ENCODE measurements at places on chromosomes 2 and 18.
A peak's percentile ranks its signal among the peaks of the same experiment; 100 is the strongest.

- no peak for DNase-seq
These were observed 2.8 kb upstream of the SGO2 start for GRCh38 chr2:200523158-200523557.

- no peak for DNase-seq
These were observed 14.1 kb downstream of the NMS start for GRCh38 chr2:100484390-100484789.

GRCh38 chr2:79437433-79438267 is 75.2 kb upstream of the CTNNA2 start:
- no peak for DNase-seq

GRCh38 chr18:75210274-75211001 is at the start of gene TSHZ1:
TSS of gene TSHZ1 (plus strand) at chr18:75210797. CDS start at chr18:75211877, 1,080 bp downstream.
- DNase-seq: no peak

GRCh38 chr2:129548880-129549279 is 430.6 kb upstream of the RAB6C start:
- no peak for DNase-seq

DNA sequence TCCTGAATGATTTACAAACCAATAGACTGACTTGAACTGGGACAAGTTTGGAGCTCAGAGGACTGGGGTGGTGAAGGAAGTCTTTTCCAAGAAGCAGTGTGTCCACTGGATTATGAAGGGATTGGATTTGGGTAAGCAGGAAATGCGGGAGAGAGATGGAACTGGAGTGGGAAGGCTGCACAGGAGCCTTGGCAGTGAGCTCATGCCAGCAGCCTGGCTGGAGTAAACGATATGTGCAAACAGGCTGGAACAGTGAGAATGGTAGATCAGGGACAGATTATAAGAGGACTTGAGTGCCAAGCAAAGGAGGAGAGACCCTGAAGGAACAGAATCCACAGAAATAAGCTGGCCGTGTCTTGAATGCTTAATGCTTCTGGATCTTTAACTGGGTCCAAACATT is 121.9 kb upstream of the GATA6 start:
- no peak for DNase-seq

DNA sequence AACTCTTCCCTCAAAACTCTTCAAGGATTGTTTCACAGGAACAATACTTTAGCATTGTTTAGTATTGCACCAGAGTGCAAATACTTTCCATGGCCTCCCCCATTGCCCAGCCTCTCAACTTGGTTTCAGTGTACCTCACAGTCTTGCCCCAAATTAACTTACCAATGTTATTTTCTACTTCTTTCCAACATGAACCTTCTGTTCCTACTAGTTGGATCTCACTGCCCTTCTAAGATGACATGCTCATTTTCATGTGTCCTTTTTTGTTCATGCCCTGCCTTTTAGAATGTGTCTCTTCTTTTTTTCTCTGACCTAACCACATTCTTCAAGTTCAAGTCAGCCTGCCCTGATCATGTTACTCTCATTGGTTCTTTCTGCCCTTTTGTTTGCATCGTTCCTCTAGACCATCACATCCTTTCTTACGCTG is 4.1 kb downstream of the SPATS2L start:
- DNase-seq: no peak

GRCh38 chr18:28766721-28767120 is 589.8 kb upstream of the CDH2 start:
- no peak for DNase-seq

DNA sequence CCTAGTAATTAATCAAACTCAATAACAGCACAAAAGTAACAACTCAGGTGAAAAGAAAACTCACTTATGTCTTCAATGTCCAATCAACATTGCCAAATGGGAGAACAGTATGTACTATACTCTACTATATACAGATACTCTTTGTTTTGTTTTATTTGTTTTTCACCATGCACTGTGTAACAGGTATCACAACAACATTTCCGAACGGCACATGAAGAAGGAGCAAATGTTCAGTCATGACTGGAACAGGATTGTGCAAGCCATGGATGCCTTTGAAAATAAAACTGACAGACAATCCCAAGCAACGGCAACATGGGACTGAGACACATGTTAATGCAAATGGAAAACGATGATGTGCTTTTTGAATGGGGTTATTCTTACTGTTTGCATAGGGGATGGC is 334.9 kb upstream of the THUMPD2 start:
- no peak for DNase-seq

DNA sequence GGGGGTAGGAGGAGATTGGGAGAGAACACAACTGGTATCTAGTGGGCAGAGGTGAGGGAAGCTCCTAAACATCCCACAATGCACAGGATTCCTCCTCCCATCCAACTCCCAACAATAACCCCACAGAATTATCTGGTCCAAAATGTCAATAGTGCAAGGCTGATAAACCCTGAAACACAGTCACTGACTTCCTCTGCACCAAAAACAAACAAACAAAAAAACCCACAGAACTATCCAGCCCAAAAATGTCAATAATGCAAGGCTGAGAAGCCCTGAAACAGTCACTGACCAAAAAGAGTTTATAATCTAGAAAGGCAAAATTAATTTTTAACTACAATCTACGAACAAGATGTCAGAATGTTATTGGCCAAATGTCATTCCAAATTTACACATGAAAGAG is 9.8 kb downstream of the TMX3 start:
- no peak for DNase-seq

- DNase-seq: peak; percentile 49
These were observed at the start of gene B4GALT6 for GRCh38 chr18:31684279-31685096. TSS of gene B4GALT6 (minus strand) at chr18:31684581. CDS start at chr18:31684426, 155 bp downstream.

DNA sequence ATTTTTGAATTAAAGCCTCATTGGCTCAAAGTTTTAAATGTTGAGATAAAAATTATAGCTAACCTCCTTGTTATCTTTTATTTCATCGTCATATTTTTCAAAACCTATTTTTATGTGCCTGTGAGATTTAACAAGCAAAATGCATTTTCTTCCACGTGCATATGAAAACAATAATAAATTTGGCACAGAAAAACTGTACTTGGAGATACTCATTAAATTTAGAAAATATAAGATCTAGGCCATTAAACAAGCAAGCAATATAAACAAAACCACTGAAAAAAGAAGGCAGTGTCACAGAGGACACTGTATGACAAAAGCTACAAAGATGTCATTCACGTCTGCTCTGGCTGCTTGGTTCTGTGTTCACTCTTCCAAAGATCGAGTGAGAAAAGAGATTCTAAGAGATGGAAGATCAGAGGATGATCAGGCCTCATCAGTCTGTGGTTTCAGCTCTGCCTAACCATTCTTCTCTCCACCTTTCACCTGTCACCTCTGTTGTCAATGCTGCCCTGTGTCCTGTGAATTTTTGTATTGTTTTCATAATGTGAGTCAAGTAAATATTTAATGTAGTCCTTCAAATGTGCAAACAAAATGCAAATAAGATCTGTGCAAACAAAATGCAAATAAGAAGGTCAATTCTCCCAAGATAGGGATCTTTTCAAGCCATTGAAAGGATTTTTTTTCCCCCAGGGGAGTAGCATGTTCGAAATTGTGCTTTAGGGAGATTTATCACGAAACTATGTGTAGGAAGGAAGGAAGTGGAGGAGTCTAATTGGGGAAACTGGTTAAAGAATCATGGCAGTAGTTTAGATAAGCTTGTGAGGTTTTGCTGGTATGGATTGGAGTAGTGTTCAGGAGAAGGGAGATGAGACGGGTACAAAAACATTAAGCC is 138.7 kb upstream of the RBMS1 start:
- DNase-seq: no peak

- DNase-seq: no peak
These were observed 499 bp upstream of the LMAN1 start for GRCh38 chr18:59359576-59359952.

GRCh38 chr2:159144776-159145614 is 141.5 kb downstream of the WDSUB1 start:
- DNase-seq: no peak

DNA sequence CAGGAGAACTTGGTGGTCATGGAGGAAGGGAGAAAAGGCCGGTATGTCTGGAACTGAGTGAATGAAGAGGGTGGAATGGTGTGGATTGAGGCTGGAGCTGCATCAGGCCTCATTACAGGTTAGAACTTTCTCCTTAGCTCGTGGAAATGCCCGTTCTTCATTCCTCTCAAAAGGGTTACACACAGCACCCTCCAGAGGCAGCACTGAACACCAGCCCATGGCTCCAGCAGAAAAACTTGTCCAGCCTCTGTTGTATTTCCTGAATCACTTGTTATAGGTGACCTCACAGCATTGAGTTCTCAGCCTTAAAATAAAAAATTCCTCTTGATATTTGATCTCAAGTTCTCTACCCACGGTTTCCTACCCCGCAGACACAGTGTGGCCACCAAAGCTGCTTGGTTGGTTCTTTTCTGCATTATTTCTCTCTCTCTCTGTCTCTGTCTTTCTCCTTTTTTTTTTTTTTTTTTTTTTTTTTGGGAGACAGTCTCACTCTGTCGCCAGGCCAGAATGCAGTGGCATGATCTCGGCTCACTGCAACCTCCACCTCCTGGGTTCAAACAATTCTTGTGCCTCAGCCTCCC is 89.6 kb downstream of the ITGB1BP1 start:
- DNase-seq: peak; percentile 70

DNA sequence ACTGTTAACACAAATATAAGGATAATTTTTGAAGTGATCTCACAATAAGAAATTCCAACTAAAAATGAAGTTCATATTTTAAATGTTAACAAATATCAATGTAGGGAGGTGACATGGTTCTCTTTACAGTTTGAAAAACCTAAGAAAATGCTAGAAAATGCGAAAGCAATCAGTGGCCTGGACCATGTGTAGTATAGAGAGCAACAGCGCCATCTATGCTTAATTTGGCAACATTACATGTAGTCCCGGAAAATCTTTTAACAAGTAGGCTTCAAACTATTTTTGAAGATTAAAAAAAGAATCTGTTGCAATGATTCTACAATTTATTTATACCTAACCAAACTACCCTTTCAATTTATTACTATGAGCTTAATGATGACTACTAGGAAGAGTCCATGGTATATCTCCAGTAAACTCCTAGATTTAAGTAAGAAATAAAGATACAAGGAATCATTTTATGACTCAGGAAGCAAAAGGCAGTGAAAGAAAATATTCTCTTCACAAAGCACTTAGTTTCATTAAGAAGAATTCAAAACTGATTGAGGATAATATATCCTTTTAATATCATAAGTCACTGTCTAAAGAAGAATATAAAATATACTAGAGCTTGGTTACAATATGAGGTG is 33.3 kb downstream of the NDUFA10 start:
- DNase-seq: no peak

- DNase-seq: no peak
These were observed 35.5 kb upstream of the SPTBN1 start for GRCh38 chr2:54420524-54421172.

GRCh38 chr2:200713704-200714064 is 98.0 kb upstream of the BZW1 start:
- DNase-seq: no peak

GRCh38 chr2:150639383-150639782 is 151.9 kb upstream of the RND3 start:
- no peak for DNase-seq

DNA sequence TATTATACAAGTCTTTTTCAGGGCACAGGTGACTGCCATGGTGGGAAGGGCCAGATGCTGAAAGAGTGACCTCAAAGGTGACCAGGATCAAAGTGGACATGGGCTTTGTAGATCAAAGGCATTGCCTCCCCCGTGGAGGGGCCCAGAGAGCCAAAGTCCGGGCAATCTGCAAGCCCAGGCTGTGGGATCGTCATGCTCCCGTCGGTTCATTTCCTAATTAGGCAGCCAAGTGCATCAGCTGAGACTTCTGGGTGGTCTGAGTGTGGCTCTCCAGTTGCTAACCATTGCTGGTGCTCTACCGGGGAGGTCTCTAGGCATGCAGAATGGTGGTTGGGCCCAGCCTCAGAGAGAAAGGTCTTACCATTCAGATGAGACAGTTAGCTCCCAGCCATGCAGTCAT is 61.6 kb downstream of the TRIB2 start:
- no peak for DNase-seq

GRCh38 chr2:13669607-13670006 is 952.9 kb downstream of the TRIB2 start:
- no peak for DNase-seq

DNA sequence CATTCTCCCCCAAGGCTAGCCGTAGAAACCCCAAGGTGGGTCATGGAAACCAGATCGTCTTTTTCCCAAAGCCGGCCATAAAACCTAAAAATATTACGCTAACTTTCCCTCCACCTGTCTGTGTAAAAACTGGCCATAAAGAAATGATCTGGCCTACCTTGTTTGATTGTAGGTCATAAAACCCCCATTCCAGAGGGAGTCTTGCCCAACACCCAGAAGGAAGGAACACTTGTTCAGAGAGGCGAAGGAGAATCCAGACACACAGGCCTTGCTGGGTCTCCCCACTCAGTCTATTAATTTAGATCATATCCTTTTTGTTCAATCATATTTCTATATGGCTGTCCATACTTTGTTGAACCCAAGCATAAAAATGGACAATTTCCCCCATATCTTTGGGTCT is 344.7 kb downstream of the HRH4 start:
- DNase-seq: no peak

DNA sequence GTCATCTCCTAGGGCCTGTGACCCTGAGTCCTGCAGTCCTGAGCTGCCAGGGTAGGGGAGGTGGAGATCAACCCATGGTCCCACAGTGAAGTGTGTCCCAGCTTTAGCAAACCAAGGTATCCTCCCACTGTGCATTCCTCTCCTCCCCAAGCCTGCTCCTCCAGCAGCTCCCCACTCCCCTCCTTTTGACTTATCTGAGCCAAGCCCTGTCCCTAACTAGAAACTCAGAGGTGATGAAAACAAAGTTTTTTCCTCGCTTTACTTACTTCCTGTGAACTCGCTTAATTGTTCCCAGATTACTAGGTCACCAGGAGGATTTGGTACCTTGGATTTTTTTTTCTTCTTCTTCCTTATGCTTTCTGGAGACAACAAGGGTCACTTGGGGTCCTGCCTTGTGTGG is 80.8 kb downstream of the EHD3 start:
- no peak for DNase-seq

DNA sequence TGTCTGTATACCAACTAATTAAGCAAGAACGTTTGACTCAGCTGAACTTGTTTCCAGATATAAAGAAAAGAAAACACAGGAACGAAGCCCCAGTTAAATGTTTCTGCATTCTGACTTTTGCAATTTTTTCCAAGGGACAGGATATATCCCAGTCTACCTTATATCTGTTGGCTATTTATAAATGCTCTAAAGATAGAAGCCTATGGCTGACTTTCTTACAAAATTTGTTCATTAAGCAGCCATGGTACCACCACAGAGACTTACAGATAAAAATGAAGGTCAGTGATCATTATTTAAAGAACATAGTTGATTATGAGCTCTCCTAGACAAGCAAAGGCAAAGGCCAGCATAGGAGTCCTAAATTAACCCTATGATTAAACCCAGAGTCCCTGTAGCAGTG is 462.7 kb upstream of the SPHKAP start:
- DNase-seq: no peak

GRCh38 chr2:132623096-132623839 is 46.7 kb downstream of the LYPD1 start:
- no peak for DNase-seq

GRCh38 chr18:67425672-67426071 is 90.8 kb downstream of the DSEL start:
- DNase-seq: no peak
